ENCODE measurements at places on chromosomes 5 and 9.

DNA sequence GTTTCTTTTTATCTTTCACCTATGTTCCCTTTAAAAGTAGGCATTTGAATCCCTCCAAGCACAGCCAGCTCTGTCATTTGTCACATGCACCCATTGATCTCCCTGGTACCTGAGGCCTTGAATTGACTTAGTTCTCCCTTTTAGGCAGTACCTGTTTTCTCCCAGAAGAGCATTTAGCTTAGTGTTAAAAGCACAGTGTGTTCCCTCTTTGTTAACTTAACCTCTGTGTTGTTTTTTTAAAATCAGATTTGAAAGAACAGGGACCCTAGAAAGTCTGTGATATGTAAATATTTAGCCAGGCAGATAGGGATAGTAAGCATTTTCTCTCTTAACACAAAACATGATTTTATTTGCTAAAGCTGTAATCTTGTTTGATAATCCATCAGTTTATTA lies 113.8 kb upstream of the SPATA31D4 start:
- no peak for DNase-seq

DNA sequence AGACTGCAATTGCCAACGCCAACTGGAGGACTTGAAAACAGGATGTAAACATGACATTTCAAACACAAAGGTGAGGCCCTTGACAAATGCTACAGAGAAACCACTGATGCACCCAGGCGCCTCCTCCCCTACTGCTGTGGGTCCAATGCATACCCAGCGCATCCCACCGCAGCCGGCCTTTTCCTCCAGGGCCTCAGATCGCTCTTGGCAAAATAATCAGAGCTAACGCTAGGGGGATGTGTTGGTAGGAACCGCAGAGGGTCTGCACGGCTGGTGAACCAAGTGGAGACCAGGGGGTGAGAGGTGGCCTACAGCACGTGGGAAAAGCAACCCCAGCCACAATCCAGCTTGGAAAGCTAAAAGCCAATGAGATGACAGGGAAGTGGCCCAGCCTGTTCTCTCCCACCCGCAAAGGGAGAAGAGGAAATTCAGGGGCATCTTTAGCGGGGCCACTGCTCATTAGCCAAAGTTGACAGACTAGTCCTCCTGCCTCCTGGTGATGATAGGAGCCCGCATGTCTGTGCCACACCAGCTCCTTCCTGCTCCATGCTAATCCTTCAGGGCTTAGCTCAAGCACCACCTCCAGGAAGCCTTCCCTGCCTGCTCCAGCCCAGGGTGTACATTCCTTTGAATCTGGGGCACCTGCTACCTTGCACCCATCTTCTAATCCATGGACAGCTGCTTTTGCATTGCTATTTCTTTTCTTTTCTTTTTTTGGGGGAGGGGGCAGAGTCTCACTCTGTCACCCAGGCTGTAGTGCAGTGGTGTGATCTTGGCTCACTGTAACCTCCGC lies 5.9 kb downstream of the FAM163B start:
- no peak for DNase-seq

GRCh38 chr9:38318759-38319495 lies 73.6 kb upstream of the ALDH1B1 start:
- DNase-seq = no peak

DNA sequence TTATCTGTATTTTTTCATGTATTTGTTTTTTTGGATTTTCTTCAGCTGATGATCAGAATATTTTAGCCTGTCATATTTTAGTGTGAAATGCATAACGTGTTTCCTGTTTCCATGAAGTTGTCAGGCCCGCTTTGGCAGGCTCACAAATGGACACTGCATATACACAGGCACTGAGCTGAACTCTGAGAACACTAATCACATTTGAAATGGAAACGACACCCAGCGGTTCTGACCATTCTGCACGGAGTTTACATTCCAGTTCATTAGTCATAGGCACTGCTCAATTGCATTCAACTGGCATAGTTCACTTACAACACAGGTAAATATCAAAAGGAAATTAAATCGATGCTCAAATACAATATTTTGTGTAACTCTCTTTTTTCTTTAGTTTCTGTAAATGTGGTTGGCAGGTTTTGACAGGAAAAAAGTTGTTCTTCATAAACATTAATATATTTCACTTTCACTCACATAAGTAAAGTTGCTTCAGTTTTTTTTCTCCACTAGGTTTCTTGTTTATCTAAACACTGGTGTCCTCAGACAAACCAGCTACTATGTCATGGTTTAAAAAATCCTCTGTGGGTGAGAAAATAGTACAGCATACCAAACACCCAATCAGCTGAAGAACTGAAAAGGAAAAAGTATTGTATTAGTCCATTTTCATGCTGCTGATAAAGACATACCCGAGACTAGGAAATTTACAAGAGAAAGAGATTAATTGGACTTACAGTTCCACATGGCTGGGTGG lies 559.0 kb upstream of the DAP start:
- no peak for DNase-seq

- DNase-seq = no peak
Measured at GRCh38 chr9:1087120-1087881, 37.1 kb downstream of the DMRT2 start.

DNA sequence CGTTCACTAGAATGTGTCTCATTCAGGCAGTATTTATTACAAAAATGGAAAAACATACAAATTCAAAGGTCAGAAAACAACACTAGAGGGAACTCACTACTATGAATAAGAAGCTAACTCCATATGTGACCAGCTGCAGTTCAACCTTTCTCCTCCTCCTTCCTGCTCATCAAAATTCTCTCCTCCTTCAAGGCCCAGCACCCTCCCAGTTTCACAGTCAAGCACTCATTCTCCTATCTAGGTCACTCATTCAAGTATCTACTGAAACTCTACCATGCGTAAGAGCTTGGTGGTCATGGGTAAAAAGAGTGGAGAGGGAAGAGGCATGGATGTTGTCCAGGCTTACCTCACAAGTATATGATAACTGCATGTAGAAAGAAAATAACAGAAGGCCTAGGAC lies 27.7 kb downstream of the ECPAS start:
- DNase-seq = no peak

- no peak for DNase-seq
Measured at GRCh38 chr9:68678430-68678829, 26.6 kb upstream of the PIP5K1B start.

GRCh38 chr5:62283861-62284260 lies 22.1 kb upstream of the KIF2A start:
- DNase-seq = no peak

DNA sequence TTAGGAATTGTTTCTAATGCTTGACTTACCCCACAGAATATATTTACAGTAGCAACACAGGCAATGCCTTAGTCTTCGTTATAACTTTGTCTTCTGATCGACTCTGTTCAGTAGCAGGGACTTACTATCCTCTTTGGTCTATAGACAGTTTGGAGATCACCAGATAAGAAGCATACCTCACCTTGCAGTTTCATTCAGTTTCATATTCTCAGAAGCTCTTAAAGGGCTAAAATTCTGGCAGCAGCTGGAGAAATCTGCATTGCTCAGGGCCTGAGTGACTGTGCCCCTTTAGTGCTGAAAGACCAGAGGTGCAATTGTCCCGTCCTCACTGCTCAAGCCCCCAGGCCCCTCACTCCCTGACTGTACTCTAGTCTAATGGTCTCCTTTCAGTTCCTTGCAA lies 26.0 kb downstream of the ZBTB43 start:
- no peak for DNase-seq

- DNase-seq = no peak
Measured at GRCh38 chr5:101976933-101977332, 319.2 kb downstream of the SLCO4C1 start.

GRCh38 chr9:132125361-132125760 lies 36.5 kb upstream of the NTNG2 start:
- DNase-seq = no peak

GRCh38 chr9:124820698-124821623 lies 32.3 kb upstream of the WDR38 start:
- DNase-seq = no peak

DNA sequence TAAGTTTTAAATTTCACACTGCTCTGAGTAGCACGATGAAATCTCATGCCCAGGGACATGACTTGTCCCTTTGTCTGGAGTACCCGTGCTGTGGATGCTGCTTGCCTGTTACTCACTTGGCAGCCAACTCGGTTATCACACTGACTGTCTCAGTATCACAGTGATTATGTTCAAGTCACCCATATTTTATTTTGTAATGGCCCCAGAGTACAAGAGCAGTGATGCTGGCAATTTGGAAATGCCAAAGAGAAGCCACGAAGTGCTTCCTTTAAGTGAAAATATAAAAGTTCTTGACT lies 22.8 kb upstream of the SCGB3A2 start:
- DNase-seq = no peak

DNA sequence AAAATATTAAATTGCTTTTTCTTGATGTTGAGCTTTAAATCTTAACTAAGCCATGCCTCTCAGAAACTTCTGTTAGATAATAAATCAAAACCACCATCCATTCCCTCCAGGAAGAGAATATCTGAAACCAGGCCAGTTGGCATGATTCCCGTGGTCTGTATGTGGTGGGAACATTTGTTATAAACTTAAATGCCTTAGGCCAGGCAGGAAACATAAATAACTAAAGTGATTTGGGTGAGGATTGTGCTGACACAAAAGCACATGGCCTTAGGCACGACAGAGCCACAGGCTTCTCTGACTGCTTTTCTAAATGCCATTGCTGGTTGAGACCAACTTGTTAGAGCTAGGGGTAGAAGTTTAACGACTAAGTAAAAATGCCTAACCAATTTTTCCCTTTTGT lies 255.9 kb downstream of the GABRG2 start:
- DNase-seq = no peak

DNA sequence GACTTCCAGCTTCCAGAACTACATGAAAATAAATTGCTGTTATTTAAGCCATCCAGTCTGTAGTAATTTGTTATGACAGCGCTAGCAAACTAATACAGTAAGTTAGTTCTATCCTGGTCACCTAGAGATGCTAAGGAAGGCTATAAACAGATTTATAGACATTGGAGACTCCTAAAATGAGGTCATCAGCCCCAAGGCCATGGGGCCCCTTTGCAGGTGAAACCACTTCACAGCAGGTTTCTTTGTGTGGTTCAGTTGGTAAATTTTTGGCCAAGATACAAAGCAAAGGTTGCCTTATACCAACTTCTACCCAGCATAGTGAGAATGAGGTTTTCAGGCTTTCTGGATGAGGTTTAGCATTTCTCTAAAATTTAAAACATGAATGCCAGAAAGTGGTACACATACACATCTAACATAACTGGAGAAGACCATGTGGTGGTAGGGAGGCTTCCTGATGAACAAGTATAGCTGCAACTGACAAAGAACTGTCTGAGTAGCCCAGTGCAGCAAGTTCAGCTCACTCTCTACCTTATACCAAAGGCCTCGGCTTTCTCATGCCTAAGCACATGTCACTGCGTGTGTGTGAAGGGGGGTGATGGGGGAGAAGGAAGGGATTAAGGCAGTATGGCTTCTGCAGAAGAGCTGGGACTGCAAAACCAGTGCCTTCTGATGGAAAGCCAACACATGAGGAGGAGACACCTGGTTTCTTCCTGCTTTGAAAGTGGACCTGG lies 264.6 kb upstream of the TAS2R1 start:
- DNase-seq = no peak

- no peak for DNase-seq
Measured at GRCh38 chr5:151578326-151579025, 12.7 kb downstream of the FAT2 start.

DNA sequence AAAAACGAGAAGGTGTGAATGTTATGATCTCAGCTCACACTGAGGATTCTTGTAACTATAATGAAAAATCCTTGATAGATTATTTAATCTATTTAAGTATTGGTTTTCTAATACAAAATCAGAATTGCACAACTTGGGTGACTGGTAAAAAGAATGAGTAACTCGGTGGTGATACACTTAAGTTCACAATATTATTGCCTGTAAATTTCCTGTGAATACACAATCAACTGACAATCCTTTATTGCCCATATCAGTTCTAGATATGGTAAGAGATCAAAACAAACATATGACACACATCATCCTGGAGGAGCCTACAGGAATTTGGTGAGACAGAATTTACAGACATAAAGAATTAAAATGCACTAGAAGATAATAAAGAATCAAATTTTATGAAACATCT lies 14.1 kb upstream of the LURAP1L start:
- no peak for DNase-seq

DNA sequence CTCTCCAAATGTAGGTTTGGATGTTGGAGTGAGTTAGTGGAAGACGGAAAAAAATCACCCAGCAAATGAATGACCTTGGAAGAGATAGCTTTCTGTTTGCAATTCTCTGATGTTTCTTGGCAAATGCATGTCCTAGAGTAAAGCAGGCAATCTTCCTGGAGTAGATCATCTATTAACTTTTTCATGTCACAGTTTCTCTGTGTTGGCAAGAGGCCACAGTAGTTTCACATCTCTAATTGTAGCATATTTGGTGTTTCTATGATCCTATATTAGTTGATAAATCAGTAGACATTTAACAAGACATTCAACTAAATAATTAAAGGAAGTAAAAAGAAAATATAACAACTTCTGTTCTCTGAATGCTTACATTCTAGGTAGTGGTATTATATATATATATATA lies 138.2 kb upstream of the MINAR2 start:
- DNase-seq = no peak

GRCh38 chr5:75707911-75708509 lies 9.2 kb downstream of the POC5 start:
- no peak for DNase-seq

GRCh38 chr5:124927735-124928134 lies 181.3 kb upstream of the ZNF608 start:
- no peak for DNase-seq

- DNase-seq = no peak
Measured at GRCh38 chr5:135472141-135472540, 20.0 kb upstream of the TIFAB start.

DNA sequence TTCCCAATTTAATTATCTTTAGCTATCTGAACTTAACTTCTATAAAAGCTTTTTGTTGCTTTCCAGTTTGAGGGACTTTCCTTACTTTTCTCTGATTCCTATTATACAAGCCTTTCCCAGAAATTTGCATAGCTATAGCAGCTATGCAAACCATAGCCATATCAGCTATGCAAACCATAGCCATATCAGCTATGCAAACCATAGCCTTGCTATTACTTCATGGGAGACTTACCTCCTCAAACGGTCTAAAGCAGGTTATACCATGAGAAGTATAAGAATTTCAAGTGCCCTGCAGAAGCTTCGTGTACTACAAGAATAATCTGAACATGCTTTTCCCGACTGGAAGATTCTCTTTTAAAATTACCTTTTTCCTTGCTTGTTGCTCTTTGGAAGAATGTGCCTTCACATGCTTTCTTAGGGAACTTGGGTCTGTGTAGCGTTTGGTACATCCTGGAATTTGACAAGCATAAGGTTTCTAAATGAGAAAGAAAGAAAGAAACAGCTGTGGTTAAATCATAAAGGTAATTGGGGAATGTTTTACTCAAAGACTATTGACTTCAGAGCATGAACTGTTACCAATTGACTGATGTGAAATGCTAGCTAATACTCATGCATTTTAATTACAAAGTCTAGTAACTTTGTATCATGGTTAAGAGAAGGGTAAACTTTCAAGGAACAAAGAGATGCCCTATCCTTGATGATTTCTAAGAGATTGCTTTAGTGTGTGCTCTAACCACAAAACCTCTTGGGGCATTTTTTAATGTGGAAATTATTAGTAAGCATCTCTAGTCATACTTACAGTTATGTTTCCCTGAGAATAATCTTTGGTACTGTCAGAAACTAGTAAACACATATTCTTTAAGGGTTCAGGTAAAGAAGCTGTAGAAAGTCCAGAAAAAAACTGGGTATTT lies 367.6 kb downstream of the GLIS3 start:
- no peak for DNase-seq
